ENCODE measurements at places on chromosomes 11 and 22.

DNA sequence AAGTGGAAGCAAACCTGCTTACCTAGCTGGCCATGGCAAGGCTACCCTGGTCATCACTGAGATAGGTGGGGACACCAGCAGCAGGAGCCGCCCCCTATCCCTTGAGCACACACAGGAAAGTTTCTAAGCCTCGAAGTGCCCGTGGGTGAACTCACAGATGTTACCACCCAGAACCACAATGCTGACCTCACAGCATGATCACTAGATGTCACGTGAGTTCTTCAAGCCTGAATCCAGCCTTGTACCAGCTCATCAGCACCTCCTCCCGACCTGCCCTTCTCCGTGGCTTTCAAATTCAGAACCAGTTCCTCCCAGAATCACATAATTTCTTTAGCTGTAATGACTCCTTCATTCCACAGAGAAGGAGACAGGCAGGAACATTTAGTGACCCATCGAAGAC is 24.7 kb upstream of the TIMP3 start:
- no peak for DNase-seq

GRCh38 chr11:1727096-1727690 is 23.2 kb downstream of the IFITM10 start:
- no peak for DNase-seq

- DNase-seq, result no peak
Observed at GRCh38 chr11:93169950-93170561, 27.7 kb downstream of the SLC36A4 start.

DNA sequence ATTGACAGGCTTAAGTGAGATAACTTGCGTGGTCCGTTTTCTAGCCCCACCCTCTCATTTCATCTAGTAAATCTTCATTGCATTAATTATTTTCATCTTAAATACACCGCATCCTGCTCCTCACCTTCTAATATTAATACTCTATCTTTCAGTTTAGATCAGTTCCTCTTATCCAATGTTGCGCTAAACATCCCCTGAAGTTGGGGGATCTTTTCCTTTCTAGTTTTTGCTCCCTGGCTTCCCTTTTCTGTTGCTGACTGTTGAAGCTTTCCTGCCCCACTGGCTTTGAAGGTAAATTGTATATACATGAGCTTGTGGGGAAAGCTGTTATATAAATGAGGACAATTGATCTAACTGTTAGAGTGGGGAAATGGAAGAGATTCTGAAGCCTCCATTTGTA is 7.2 kb downstream of the CAT start:
- no peak for DNase-seq

DNA sequence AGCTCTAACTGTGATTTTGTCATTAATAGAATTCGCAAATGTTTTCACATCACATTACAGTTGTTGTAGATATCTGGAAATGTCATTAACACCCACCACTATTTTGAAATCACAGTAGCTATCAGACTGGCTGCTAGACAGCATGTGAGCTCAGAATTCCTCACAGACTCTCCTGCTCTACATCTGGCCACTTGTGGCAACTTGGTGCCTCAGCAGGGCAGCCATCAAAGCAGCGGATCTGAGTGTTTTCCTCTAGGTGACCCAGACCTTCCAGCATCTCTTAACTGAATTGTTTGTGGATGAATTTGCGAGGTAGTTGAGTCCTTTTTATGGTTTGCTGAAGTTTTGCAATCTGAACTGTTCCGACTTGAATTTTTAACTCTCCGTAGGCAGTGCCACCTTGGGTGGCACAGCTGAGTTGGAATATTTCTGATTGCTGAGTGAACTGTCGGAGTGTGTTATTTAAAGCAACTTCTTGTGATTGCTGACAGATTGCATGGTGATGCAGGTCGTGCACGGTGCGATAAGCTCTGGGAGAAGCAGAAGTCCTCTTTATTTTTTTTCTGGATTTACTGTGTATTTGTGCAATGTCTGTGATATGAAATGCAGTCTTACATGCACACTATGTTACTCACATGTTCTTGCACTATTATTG is 114.0 kb upstream of the PLET1 start:
- no peak for DNase-seq

DNA sequence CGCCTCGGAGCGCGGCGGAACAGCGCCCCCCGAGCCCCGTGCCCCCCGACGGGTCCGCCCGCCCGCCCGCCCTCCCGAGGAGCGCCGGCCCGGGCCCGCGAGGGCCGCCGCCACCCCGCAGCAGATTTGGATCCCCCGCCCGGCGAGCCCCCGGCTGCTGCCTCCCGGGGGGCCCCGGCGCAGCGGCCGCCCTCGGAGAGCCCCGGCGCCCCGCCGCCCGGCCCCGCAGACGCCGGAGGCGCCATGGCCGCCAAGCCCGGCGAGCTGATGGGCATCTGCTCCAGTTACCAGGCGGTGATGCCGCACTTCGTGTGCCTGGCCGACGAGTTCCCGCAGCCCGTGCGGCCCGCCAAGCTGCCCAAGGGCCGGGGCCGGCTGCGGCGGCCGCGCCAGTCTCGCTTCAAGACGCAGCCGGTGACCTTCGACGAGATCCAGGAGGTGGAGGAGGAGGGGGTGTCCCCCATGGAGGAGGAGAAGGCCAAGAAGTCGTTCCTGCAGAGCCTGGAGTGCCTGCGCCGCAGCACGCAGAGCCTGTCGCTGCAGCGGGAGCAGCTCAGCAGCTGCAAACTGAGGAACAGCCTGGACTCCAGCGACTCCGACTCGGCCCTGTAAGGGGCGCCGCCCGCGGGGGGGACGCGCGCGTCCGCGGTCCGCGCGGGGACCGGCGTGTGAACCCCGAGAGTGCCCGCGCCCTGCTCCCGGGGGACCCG is 380 bp downstream of the C11orf96 start:
- no peak for DNase-seq

DNA sequence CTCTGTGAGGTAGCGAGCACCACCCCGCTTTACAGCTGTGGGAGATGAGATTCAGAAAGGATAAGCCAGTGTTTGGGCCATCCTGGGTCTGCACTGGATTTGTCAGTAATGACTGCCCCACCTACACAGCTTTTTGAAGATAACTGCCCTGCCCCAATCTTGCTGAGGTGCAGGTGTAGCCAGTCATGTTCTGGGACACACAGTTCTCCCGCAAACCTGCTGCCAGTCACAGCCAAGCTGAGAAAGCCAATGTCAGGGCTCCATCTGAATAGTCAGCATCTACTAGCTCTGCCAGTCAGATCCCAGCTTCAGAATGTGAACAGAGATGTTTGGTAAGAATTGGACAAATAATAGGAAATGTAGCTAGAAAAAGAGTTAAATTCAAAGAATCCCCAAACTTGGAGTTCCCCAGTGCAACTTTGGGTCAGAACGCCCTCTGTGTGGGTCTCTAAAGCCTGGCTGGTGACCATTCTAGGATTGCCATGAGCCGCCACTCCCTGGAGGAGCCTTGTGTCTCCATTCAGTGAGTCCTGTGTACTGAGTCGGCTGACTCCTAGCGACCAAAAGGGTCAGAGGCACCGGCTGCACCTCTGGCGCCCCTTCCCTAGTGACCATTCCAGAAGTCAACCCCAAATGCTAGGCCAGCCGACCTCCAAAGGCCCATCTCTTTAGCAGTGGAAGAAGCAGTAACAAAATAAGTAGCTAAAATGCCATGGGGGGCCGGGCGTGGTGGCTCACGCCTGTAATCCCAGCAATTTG is 2.4 kb upstream of the MB start:
- DNase-seq, result no peak

DNA sequence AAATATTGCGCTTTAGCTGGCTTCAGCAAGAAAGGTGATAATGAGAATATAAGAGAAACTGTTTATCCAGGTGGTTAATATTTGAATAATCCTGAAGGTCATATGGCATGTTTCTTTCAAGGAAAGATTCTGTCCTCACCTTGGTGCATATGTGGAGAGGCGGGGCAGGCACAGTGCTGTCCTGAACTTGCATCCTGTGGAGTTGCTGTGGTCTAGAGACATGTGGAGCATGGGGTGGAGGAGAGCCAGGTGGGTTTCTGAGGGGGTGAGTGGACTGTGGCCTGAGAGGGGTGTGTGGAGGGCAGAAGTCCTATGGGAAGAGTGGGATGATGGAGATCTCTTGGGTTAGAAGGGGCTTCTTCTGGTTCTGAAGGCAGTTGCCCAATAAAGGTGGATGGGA is 65.5 kb downstream of the GRIK4 start:
- DNase-seq, result no peak

GRCh38 chr11:47052576-47052975 is 116.0 kb downstream of the CSTPP1 start:
- no peak for DNase-seq

GRCh38 chr11:131533998-131534397 is 163.6 kb downstream of the NTM start:
- no peak for DNase-seq

GRCh38 chr11:8719211-8719649 is 36.6 kb downstream of the RPL27A start:
- no peak for DNase-seq

DNA sequence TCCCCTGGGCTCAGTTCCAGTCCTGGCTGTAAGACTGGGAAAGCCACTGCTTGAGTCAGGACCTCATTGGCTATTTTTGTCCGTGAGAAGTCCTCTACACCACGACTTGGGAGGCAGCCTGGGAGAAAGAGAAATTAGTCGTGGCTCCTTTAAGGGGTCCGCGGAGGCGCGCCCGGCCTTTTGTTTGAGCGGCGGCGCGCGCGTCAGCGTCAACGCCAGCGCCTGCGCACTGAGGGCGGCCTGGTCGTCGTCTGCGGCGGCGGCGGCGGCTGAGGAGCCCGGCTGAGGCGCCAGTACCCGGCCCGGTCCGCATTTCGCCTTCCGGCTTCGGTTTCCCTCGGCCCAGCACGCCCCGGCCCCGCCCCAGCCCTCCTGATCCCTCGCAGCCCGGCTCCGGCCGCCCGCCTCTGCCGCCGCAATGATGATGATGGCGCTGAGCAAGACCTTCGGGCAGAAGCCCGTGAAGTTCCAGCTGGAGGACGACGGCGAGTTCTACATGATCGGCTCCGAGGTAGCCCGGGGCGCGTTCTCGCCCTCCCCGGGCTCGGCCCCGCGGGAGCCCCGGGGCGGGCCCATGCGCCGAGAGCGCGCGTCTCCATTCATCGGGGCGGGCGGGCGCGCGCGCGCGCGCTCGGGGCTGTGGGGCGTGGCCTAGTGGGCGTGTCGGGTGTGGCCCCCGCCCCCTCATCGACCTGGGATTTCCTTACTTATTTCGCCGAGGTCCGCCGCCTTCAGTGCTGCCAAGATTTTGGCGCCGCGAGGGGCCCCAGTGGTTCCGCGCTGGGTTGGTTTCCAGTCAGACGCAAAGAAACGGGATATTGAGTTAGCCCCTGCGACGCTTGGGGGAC is at the start of gene SMARCB1:
TSS of gene SMARCB1 (plus strand) at position 215 of the 848 bp plus-strand sequence. CDS start at position 419, 204 bp downstream.
- DNase-seq, result peak; percentile 81
